Activated CD8-positive, alpha-beta memory T cell treated with anti-CD3 and anti-CD28 coated beads, Interleukin-2, amount 50 U/mL, for 4 hours (primary cell): ENCODE measurements at places on chromosomes 2 and 18.

DNA sequence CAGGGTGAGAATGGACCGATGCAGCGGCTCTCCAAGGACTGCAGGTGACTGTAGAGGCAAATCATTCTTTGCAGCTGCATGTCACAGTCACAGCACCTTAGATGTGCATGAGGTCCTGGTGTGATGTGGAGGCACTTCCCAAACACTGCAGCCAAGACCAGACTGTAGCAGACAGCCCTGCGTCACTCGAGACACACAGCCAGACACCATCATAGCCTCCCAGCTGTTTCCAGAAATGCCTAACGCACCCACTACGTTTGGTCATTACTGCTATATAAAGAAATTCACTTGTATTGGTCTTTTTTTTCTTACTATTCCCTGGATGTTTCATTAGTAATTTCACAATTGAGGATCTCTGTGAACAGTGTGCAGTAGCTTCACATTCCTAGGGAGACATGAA lies 60.9 kb downstream of the SH3YL1 start:
- no peak for DNase-seq

- DNase-seq = no peak
Measured at GRCh38 chr2:56267415-56267788, 83.6 kb downstream of the CCDC85A start.

DNA sequence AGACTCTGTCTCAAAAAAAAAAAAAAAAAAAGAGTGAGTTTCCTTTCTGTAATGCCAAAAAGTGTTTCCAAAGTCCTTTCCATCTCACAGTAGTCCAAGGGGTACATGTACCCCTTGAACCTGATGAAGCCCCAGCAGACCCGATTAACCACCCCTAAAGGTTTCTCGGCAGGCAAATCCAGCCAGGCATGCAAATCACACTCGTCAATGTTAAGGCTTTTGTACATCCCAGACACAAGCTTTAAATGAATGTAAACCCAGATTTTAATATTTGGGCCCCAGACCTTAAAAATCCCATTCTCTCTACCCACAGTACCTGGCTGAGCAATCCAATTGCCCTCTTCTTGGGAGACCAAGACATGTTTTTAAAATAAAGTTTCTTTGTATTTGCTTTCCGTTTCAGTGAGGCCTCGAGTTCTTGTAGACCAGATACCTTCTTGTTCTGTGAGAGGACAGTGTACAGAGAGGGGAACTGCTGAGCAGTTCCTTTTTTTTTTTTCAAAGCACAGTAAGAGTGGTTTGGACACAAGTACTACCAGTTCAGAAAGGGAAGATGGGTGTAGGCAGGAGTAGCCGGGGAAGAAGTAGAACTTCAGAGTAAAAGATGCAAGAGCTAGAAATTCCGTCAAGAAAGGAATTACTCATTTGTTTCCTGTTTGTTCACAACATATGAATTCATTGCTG lies at the start of gene NLRC4:
TSS of gene NLRC4 (minus strand) at position 465 of the 684 bp plus-strand sequence. CDS start 8,111 bp downstream, outside the sequence.
- no peak for DNase-seq

DNA sequence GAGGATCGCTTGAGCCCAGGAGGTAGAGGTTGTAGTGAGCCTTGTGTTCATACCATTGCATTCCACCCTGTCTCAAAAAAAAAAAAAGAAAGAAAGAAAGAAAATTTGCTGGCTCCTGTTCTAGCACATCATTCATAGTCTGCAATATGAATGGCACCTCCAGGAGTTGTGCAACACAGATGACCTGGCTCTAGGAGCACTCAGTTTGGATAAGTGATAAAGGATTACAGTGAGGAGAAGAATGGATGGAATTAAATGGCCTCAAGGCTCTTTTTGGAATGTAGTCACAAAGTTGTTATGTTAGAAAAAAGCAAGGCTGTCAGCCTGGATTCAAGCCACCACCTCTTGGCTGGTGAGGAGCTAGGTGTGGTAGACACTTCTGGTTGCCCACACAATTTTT lies 21.5 kb upstream of the SPRED2 start:
- no peak for DNase-seq

GRCh38 chr2:125745514-125745913 lies 910.4 kb upstream of the GYPC start:
- DNase-seq = no peak

- no peak for DNase-seq
Measured at GRCh38 chr2:103151046-103151445, 389.2 kb downstream of the TMEM182 start.
